HTR-8/SVneo (cell line): ENCODE measurements at places on chromosomes 6 and 20.

DNA sequence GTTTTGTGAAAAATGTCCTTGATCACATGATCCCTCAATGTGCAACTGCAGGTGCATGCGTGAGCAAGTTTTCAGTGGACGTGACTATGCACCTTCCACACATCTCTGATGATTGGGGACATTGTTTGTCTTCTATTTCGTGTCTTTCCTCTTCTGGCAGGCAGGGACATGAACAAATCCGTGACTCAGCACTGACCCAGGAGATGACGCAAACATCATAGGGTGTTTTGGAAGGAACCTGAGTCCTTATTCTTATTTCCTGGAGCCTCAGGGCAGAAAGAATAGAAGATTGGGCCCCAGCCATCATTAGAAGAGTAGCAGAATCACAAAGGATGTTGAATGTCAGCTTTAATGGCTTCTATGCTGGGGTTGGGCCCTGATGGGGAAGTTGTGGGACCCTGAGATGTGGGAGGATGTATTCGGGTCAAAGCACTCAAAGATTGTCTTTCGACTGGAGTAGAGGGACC lies 11.9 kb upstream of the SIRPD start:
- peak; percentile 75 for DNase-seq

GRCh38 chr20:61960836-61961235 lies 104.8 kb downstream of the TAF4 start:
- DNase-seq: no peak

DNA sequence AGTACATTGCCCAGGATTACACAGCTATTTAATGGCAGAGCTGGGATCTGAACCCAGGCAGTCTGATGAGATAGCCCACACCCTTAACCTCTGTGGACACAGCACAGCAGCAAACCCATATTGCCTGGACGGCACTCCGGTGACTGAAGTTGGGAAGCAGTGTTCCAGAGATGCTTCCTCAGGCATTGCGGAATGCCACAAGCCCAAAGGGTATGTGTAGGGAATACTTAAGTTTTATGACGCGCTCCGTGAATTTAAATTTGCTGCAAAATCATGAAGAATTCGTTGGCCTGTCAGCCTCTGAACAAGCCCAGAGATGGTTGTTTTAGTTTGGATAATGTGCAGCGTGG lies 46.4 kb downstream of the PSMG4 start:
- no peak for DNase-seq

GRCh38 chr20:48965189-48965910 lies 43.8 kb downstream of the ARFGEF2 start:
- DNase-seq: no peak

DNA sequence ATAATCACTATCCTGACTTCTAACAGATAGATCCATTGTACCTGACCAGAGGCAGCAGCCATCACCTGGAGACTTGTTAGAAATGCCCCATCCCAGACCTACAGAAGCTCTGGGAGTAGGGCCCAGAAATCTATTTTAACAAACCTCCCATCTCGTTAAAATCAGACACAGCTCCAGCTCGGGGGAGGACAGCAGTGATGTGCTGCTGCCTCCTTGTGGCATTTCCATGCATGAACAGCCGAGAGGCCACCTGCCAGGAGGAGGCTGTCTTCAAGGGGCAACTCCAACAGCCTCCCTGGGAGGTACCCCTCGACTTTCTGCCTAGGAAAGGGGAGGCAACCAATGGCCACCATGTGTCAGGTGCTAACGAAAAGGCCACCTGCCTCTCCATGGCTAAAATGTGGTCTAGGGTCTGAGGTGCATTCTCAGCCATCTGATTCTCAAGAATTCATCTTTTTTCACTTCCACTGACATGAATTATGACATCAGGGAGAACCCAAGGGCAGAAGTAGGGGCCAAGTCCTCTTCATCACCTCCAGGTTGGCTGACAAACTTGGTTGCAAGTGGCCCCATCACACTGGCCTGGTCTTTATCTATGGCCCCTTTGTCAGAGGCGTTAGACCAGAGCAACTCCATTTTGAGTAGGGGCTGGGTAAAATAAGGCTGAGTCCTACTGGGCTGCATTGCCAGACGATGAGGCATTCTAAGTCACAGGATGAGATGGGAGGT lies 12.2 kb upstream of the KCNK15 start:
- DNase-seq: peak; percentile 91

DNA sequence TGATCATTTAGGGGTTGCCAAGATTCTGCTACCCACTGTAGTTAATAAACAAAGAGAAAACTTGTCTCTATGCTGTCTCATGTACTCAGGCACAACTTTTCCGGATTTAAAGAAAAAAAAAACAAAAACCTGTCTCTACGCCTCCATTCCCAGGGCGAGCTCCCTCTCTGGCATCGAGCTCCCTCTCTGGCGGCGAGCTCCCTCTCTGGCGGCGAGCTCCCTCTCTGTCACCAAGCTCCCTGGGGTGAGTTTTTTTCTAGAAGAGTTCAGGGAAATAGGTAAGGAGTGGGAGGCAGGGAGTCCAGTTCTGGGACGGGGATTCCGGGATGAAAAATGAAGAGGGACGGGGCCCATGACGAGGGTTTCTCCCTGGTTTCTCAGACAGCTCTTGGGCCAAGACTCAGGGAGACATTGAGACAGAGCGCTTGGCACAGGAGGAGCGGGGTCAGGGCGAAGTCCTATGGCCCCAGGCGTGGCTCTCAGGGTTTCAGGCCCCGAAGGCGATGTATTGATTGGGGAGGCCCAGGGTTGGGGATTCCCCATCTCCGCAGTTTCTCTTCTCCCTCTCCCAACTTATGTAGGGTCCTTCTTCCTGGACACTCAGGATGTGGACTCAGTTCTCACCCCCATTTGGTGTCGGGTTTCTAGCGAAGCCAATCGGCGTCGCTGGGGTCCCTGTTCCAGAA lies 16.5 kb upstream of the HLA-A start:
- no peak for DNase-seq

GRCh38 chr6:33689879-33690278 lies 21.6 kb downstream of the UQCC2 start:
- no peak for DNase-seq

DNA sequence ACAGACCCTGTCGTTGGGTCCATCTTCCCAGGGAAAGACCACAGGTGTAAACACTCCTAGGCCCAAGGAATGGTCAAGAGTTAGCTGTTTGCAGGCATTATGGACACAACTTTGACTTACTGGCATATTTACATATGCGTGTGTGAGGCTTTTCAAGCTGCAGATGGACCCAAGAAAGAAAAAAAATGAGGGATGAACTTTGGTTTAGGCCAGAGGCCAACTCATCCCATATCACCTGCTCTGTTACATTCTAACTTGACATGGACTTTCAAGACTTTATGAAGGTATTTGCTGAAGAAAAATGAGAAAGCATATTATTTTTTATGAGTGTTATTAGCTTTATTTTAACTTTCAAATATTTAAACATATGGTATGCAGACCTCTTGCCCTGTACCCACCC lies 6.9 kb downstream of the COL19A1 start:
- DNase-seq: no peak

GRCh38 chr20:12573442-12573841 lies 435.3 kb upstream of the SPTLC3 start:
- DNase-seq: no peak

GRCh38 chr6:73614802-73615201 lies 39.0 kb downstream of the SLC17A5 start:
- no peak for DNase-seq

- peak; percentile 25 for DNase-seq
Observed at GRCh38 chr6:1082285-1082935, 229.5 kb upstream of the FOXQ1 start.

GRCh38 chr6:134806180-134806798 lies 143.6 kb downstream of the ALDH8A1 start:
- no peak for DNase-seq

- DNase-seq: peak; percentile 38
Observed at GRCh38 chr6:54805077-54805476, 41.5 kb upstream of the FAM83B start.

GRCh38 chr6:141326925-141327324 lies 805.8 kb upstream of the GJE1 start:
- no peak for DNase-seq

GRCh38 chr20:58389324-58389967 lies 417 bp downstream of the VAPB start:
- DNase-seq: peak; percentile 73
